Esophagus squamous epithelium (tissue), 5 donors: ENCODE measurements at places on chromosomes 5 and 9. TPM values are rescaled to one million over a fixed set of nuclear protein-coding genes. Genes with fewer than 3 reads are reported as not detected.

CCL27 gene
- total RNA-seq, result not detected

CFAP157 gene
- not detected for total RNA-seq

DRD1 gene
- not detected for total RNA-seq

CNTNAP3 gene
- total RNA-seq, result 35.1 TPM

SIT1 gene
- 4.2 TPM for total RNA-seq

OLFM1 gene
- 8.2 TPM for total RNA-seq

NMRK1 gene
- total RNA-seq, result 36.4 TPM

SLC1A3 gene
- 54.8 TPM for total RNA-seq

CXXC5 gene
- 40.4 TPM for total RNA-seq

ADAMTS12 gene
- total RNA-seq, result 0.73 TPM

MELK gene
- 21.1 TPM for total RNA-seq

BTNL9 gene
- total RNA-seq, result 27.7 TPM

- DNase-seq, result no peak
Measured at GRCh38 chr5:133106761-133107572, 55.2 kb downstream of the HSPA4 start.

- DNase-seq, result no peak
Measured at GRCh38 chr5:174717826-174718455, 6.4 kb upstream of the MSX2 start.

DNA sequence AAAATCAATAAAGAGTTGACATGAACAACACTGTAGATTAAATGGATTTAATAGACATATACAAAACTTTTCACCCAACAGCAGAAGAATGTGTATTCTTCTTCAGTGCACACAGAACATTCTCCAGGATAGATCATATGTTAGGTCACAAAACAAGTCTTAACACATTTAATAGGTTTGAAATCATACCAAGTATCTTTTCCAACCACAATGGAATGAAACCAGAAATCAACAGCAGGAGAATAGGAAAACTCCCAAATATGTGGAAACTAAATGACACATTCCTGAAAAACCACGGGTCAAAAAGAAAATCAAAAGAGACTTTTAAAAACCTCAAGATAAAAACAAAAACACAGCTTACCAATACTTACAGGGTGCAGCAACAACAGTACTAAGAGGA is 790.1 kb upstream of the ZNF608 start:
- DNase-seq, result no peak

DNA sequence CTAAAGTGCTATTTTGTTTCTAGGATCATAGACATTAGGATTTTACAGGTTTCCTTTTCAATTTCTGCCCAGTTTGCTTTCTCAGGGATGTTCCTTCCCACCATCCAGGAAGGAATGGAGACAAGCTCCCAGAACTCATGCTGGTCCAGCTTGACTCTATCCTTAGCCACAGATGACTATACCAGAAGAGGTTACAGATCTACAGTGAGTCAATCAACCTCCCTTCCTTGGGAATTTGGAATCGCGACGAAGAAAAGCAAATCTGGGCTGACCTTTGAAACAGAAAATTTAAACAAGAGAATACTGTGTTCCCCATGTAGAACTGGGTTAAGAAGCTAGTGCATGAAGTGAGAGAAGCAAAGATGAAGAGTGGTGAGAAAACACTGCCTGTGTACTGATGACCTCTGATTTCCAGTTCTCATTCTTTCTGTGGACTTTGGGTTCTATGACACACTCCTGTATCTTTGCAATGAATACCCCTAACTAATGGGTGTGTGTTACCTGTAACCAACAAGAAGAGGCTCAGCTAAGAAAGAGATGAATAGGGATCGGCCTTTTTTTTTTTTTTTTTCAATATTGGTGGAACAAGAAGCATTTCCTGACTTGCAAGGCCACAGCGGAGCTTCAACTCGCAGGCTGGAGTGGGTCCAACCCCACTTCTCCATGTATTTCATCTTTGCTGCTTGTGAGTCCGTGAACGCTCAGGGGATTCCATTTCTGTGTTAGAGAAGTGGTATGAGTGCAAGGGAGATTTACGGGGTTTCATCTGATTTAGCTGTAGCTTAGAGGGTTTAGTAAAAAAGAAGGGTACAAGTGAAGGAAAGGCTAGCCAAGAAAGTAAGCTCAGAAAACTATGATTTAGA is 563.9 kb upstream of the CLINT1 start:
- DNase-seq, result no peak

- no peak for DNase-seq
Measured at GRCh38 chr5:143693651-143694252, 118.2 kb upstream of the HMHB1 start.

DNA sequence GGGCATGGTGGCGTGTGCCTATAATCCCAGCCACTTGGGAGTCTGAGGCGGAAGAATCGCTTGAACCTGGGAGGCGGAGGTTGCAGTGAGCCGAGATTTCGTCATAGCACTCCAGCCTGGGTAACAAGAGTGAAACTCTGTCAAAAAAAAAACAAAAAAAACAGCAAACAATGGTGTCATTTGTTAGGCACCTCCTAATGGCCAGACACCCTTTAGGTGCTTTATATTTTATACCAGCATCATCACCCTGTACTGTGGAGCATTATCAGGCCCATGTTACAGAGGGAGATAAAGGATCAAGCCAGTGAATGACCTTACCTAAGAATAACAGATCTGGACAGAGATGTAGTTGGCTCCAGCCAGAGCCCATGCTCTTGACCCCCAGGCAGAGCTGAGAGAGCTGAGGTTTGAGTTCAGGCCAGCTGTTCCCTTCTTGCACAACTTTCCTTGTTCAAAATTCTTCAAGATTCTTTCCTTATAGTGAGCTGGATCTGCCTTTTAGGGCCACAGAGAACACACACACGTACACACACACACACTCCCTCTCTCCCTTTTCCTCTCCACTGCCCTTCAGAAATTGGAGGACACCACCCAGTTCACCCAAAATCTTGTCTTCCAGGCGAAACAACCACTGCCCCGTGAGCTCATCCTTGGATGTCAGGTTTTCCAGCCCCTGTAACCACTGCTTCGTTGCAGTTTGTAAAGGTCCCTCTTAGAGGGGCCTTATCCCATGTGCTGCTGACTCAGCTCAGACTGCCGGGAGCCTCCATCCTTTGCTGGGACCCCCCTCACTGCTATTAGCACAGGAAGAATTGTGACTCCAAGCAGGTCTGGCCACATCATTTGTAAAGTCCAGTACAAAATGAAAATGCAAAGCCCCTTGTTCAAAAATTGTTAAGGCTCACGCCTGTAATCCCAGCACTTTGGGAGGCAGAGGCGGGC is 10.4 kb upstream of the PTGES start:
- DNase-seq, result no peak

DNA sequence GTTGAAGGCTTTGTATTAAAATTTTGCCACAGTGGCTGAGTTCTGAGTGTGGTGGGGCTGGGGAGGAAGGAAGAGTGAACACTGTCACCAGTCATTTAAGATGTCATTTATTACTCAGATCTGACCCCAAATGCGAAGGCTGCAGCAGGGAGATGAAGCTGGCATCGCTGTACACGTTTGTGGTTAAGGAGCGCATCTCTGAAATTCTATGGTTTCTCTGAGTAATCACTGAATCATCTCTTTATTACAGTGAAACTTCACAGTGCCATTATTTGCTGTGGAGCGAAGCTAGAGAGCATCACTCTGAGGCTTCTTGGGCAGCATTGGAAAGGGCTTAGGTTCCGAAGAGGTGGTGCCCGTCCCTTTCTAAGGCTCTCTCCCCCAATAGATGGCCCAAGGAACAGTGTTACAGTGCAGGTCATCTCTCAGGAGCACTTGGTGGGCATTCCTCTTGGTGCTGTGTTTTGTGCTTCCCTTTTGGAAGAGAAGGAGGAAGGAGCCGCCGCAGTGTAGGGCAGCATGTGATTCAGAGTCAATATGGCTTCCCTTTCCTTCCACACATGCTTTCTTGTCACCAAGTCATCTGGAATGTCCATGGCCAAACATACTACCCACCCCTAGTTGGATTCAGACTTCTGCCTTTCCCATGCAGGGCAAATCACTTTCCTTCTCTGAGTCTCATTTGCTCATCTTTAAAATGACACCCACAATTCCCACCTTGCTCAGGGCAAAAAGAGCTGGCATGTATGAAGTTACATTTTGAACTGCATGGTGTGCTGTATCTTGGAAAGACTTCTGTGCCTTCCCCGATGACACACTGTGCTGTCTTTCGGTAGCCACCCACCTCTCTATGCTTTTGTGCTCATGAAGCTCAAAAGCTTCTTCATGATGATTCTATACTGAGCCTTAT is 9.3 kb upstream of the TEX48 start:
- no peak for DNase-seq

GRCh38 chr9:22373636-22374035 is 73.0 kb upstream of the DMRTA1 start:
- DNase-seq, result no peak

- DNase-seq, result no peak
Measured at GRCh38 chr5:157592594-157592993, 17.0 kb upstream of the ADAM19 start.

GRCh38 chr5:1374679-1375055 is 29.8 kb upstream of the CLPTM1L start:
- DNase-seq, result no peak

- DNase-seq, result no peak
Measured at GRCh38 chr9:126675147-126675467, 61.4 kb downstream of the LMX1B start.

- no peak for DNase-seq
Measured at GRCh38 chr9:87427851-87428506, 69.7 kb upstream of the DAPK1 start.
